ENCODE measurements at places on chromosomes 1 and 21.

GRCh38 chr1:78091215-78091813 is 45.5 kb downstream of the GIPC2 start:
- no peak for DNase-seq

DNA sequence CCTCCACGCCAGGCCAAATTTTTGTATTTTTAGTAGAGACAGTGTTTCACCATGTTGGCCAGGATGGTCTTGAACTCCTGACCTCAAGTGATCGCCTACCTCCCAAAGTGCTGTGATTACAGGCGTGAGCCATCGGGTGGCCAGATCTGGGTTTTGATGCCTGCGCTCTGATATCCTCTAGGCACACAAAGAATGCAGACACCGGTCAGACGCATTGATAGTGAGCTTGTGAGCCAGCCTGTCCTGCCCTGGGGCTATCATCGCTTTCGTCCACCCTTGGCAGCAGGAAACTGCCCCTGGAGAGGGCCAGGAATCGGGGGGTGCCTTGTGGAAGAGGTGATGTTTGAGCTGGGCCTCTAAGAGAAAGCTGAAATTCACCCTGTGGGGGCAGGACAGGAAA is 4.0 kb downstream of the FBLIM1 start:
- no peak for DNase-seq

GRCh38 chr1:7683521-7683920 is 87.6 kb upstream of the VAMP3 start:
- no peak for DNase-seq

DNA sequence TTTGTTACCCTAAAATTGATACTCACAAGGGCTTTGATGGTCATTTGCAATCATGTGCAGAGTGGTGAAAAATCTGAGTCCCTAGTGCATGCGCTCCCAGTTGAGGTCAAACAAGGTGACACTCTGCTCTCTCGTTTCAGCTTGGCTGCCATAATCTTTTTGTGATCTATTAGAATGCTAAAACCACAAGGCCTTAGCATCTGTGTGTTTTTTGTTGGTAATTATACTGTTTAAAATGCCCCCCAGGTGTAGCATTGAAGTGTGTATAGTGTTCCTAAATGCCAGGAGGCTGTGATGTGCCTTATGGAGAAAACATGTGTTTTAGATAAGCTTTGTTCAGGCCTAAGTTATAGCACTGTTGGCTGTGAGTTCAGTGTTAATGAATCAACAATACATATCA is 89.3 kb downstream of the PLD5 start:
- DNase-seq, result no peak

DNA sequence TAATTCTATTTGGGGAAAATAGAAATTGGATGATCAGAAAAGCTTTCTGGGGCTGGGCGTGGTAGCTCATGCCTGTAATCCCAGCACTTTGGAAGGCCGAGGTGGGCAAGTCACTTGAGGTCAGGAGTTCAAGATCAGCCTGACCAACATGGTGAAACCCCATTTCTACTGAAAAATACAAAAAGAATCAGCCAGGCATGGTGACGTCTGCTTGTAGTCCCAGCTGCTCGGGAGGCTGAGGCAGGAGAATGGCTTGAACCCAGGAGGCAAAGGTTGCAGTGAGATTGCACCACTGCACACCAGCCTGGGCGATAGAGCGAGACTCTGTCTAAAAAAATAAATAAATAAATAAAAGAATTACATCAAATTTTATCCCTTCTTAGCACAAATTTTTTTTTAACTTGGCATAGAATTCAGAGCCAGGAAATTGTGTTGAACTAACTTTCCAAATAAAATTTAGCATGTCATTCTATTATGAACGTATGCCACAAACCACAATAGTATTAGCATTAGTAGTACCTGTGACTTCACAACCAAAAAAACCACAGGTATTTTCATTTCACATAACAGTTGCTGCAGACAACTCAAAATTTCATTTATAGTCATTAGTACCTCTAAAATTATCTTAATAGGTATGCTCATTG is 4.5 kb upstream of the ANKRD13C start:
- DNase-seq, result no peak

- no peak for DNase-seq
These were observed 16.7 kb downstream of the MACF1 start for GRCh38 chr1:39220891-39221870.

DNA sequence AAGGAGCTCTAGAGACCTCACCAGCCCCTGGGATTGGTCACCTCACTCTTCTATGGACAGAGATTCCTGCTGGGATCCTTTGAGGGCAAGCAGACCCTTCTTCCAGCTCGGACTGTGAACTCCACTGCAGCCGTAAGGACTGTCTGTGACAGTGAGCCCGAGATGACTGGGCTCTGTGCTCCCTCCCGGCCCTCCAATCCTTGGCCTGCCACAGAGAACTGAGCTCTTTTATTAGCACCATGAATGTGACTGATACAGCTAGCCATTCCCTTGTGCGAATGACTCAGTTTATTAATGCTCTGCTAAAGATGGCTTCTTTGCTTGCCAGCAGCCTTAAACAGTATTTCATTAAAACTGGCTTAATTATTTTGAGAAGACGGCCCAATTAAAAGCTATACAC is 194.6 kb upstream of the LMO4 start:
- DNase-seq, result no peak

DNA sequence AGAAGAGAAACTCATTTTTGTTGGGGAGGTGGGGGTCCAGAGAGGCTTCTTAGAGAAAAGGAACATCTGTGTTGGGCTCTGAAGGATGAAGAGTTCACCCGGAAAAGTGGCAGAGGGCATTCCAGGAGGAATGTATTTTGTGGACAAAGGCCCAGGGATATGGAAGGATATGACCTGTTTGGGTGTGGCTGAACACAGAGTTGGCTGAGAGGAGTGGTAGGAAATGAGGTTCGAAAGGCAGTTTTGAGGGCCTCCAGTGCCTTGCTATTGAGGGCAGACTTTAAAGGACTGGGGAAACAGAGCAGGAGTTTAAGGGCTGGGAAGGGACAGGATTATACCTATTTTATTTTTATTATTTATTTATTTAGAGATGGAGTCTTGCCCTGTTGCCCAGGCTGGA is 27.3 kb upstream of the WASF2 start:
- DNase-seq, result no peak

Data from ascending aorta (tissue), 2 donors.